ENCODE measurements at places on chromosomes 13 and 19.

- no peak for DNase-seq
These were observed 243.5 kb downstream of the RGCC start for GRCh38 chr13:41700790-41701310.

- DNase-seq = no peak
These were observed 32.4 kb downstream of the HPN start for GRCh38 chr19:35073941-35074340.

GRCh38 chr13:26112843-26113242 is 61.0 kb upstream of the SHISA2 start:
- no peak for DNase-seq

- peak; percentile 43 for DNase-seq
These were observed 32.0 kb upstream of the EPHX3 start for GRCh38 chr19:15264061-15264932.

DNA sequence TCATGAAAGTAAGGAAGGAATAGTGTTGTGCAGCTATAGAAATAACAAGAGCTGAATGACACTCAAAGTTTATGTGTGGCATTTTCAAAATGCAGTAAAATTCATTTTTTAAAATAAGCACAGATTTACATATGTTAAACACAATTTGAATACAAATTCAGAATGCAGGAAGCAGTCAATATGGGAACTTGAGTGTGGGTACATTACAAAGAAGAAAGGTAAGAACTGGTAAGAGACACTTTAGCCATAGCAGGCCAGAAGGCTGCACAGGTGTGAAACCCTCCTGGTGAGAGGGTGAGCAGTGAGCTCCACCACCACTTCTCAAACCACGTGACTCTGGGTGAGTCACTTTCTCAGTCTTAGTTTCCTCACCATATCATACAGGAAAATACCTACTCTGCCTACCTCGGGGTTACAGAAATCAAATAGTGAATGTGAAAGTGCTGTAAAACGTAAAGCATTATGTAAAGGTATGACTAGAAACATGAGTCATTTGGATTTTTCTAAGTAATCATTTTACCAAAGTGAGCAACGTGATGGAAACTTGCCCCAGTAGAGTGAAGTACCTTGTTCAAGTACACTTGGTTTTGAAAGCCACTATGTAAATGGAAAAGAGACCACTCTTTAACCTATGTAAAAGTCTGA is 40.5 kb downstream of the USP12 start:
- DNase-seq = peak; percentile 23

GRCh38 chr19:33734913-33735312 is 61.8 kb upstream of the KCTD15 start:
- DNase-seq = no peak

- no peak for DNase-seq
These were observed 21.4 kb upstream of the PSG9 start for GRCh38 chr19:43290568-43291359.

GRCh38 chr13:110714797-110715394 is 1.4 kb downstream of the ING1 start:
- peak; percentile 28 for DNase-seq

- DNase-seq = peak; percentile 96
These were observed 1.2 kb downstream of the LDLR start for GRCh38 chr19:11090264-11090996.

GRCh38 chr13:76523740-76524340 is 362.4 kb downstream of the KCTD12 start:
- no peak for DNase-seq
